ENCODE measurements at places on chromosomes 6 and 20. TPM values are rescaled to one million over a fixed set of nuclear protein-coding genes. Genes with fewer than 3 reads are reported as not detected.

Gene LZTS3
- 17.2 TPM for total RNA-seq

Gene RSPO4
- total RNA-seq = 2.4 TPM

Gene ADGB
- 0.31 TPM for total RNA-seq

Gene SLC17A3
- not detected for total RNA-seq

Gene SIRPB1
- 0.95 TPM for total RNA-seq

Gene ZBP1
- total RNA-seq = not detected

DNA sequence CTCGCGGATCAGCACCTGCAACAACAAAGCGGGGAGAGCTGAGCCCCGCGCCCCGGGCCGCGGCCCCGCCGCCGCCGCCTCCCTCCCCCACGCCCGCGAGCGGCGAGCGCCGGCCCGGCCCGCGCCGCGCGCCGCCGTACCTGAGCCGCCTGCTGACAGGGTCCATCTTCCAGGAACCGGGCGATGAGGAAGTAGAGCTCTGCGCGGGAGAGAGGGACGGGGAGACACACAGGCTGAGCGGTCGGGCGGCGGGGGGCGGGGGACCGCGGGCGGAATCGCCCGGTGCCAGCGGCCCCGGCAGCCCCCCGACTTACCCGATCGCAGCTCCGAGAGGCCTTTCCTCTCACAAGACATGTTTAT is 359 bp downstream of the PHIP start:
- peaks cover 4% of the 10 kb centered on the region for H3K27me3 ChIP-seq
- H3K4me1 ChIP-seq = peaks cover 32% of the 10 kb centered on the region
- H3K27ac ChIP-seq = peak overlapping the region; percentile 99

DNA sequence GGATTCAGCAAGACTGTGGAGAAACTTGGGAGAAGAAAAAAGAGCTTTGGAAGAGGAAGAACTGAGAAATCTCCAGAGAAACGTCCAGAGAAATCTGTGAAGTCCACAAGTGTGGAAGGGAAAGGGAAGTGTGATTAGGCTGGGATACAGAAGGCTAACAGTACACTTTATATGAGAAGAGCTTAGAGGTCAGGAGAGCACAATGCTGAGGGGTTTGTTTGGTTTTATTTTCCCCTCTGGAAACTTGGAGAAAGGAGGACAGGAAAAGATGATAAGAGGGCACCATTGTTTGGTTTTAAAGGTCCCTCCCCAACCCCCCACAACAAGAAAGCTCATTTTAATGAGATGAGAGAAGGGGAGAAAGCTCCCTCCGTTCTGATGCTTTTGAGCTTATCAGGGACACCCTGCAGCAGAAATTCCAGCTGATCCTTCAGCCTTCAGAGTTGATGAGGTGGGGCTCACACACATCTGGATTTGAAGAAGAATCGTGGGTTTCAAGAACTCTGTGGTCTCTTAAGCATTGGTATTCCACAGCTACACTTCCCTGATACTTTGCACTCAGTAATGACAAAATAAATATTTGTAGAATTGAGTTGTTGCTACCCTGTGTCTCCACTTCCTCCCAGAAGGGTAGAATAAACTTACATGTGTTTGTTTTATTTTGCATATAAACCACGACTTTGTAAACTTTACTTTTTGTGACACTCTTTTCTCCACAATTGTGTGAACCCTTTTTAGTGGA is 1.9 kb downstream of the NT5E start:
- no peak overlapping the region for H3K27ac ChIP-seq
- peaks cover 79% of the 10 kb centered on the region for H3K27me3 ChIP-seq
- peak overlapping the region; percentile 49 for H3K4me3 ChIP-seq
- DNase-seq = no peak
- peaks cover 11% of the 10 kb centered on the region for H3K4me1 ChIP-seq
- H3K36me3 ChIP-seq = no peaks in the 10 kb centered on the region

GRCh38 chr6:129498950-129499842 is 210.8 kb downstream of the ARHGAP18 start:
- no peak overlapping the region for H3K4me3 ChIP-seq
- peak overlapping the region; percentile 7 for H3K27ac ChIP-seq
- no peak for DNase-seq
- peaks cover 3% of the 10 kb centered on the region for H3K27me3 ChIP-seq
- H3K36me3 ChIP-seq = no peaks in the 10 kb centered on the region
- peaks cover 32% of the 10 kb centered on the region for H3K4me1 ChIP-seq

- H3K27me3 ChIP-seq = no peaks in the 10 kb centered on the region
- no peaks in the 10 kb centered on the region for H3K36me3 ChIP-seq
- H3K27ac ChIP-seq = no peak overlapping the region
- no peak for DNase-seq
- peaks cover 22% of the 10 kb centered on the region for H3K4me1 ChIP-seq
Measured at GRCh38 chr6:156281266-156281665, 495.9 kb upstream of the ARID1B start.

GRCh38 chr6:87706187-87706966 is 4.3 kb upstream of the AKIRIN2 start:
- no peak overlapping the region for H3K4me3 ChIP-seq
- H3K4me1 ChIP-seq = peaks cover 7% of the 10 kb centered on the region
- no peaks in the 10 kb centered on the region for H3K27me3 ChIP-seq
- H3K27ac ChIP-seq = no peak overlapping the region

GRCh38 chr6:85166114-85166741 is 283.7 kb upstream of the NT5E start:
- H3K27ac ChIP-seq = no peak overlapping the region
- H3K36me3 ChIP-seq = no peaks in the 10 kb centered on the region
- no peaks in the 10 kb centered on the region for H3K27me3 ChIP-seq
- H3K4me3 ChIP-seq = no peak overlapping the region
- H3K4me1 ChIP-seq = no peaks in the 10 kb centered on the region
- no peak for DNase-seq

DNA sequence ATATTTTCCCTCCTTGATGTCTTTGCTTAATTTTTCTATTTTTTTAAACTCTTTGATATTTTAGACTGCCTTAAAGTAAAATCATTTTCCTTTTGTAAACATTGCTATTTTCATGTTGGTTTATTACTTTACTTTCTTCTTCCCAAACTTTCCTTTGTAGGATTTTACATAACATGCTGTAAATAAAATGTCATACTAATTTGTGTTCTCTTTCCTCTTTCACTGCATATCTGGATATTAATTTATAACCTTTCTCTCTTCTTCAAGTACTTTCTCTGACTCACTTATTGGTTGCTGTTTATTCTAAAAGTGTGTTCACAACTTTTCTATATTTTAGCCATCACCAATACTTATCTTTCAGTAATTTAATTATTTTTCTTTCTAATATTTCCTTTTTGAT is 9.3 kb upstream of the POM121L2 start:
- H3K36me3 ChIP-seq = no peaks in the 10 kb centered on the region
- no peak overlapping the region for H3K4me3 ChIP-seq
- no peaks in the 10 kb centered on the region for H3K4me1 ChIP-seq
- peaks cover 28% of the 10 kb centered on the region for H3K27me3 ChIP-seq
- no peak for DNase-seq

GRCh38 chr20:7858734-7859250 is 81.5 kb downstream of the HAO1 start:
- H3K4me1 ChIP-seq = peaks cover 9% of the 10 kb centered on the region
- no peak for DNase-seq
- H3K27ac ChIP-seq = no peak overlapping the region
- no peak overlapping the region for H3K4me3 ChIP-seq
- H3K27me3 ChIP-seq = peaks cover 8% of the 10 kb centered on the region
- H3K36me3 ChIP-seq = no peaks in the 10 kb centered on the region

DNA sequence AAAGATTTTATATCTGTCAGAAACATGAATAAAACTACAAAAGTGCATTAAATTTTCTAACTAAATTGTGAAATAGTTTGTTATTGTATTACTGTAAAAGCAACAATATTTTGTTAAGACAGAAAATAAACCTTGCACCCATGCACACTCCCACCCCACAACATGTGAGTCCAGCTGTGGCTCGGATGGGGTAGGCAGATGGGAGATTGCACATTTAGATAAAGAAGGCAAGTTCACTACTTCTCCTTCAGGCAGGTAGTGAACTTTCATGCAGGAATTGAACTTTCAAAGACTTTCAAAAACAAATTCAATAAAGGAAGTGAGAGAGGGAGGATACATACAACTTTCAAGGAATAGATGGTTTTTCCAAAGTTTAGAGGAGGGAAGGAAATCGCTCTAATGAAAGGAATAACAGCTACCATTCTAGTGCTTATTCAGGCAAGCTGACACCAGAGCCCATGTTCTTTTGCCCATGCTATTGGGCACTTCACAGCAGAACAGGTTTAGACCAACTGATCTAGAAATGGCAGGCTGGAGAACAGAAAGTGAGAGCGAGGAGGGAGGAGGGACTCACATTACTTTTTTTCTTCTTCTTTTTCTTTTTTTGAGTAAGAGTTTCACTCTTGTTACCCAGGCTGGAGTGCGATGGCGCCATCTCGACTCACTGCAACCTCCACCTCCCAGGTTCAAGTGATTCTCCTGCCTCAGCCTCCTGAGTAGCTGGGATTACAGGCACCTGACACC is 28.5 kb downstream of the SF3B5 start:
- DNase-seq = no peak
- no peak overlapping the region for H3K27ac ChIP-seq
- peaks cover 78% of the 10 kb centered on the region for H3K27me3 ChIP-seq
- H3K36me3 ChIP-seq = no peaks in the 10 kb centered on the region
- peaks cover 13% of the 10 kb centered on the region for H3K4me1 ChIP-seq
- H3K4me3 ChIP-seq = no peak overlapping the region

GRCh38 chr6:11538819-11539468 is 1.4 kb downstream of the TMEM170B start:
- no peaks in the 10 kb centered on the region for H3K4me1 ChIP-seq
- H3K27ac ChIP-seq = peak overlapping the region; percentile 69
- H3K36me3 ChIP-seq = no peaks in the 10 kb centered on the region
- H3K4me3 ChIP-seq = peak overlapping the region; percentile 83

DNA sequence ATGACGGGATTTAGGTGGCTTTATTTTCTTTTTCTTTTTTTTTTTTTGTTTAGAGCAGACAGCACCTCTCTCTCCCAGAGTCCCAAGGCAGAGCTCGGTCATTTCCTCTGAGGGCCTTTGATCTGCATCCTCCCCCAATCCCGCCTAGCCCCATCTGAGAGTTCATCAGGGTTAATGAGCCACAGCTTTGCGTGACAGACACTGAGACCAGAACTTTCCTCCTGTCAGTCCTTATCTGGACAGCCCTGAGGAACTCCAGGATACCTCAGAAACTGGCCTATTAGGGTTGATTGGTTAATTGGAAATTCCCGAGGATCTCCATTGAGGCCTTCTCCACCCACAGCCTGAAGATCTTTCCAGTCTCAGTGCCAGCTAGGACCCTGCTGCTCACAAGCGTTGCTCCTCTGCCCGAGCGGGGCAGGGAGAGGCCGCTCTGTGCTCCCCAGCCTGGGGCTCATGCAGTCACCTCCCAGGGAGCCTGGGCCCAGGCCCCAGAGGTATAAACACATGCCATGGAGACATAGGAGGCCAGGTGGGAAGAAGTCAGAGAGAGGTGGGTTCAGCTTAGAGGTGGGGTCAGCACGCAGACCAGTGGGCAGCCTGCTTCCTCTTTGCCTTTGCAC is 1.4 kb upstream of the LRRN4 start:
- no peak for DNase-seq
- peaks cover 41% of the 10 kb centered on the region for H3K27me3 ChIP-seq
- H3K4me3 ChIP-seq = no peak overlapping the region
- H3K36me3 ChIP-seq = no peaks in the 10 kb centered on the region

GRCh38 chr20:14918976-14919375 is 581.6 kb upstream of the FLRT3 start:
- DNase-seq = no peak
- H3K27ac ChIP-seq = peak overlapping the region; percentile 74
- no peaks in the 10 kb centered on the region for H3K36me3 ChIP-seq
- peaks cover 55% of the 10 kb centered on the region for H3K4me1 ChIP-seq

DNA sequence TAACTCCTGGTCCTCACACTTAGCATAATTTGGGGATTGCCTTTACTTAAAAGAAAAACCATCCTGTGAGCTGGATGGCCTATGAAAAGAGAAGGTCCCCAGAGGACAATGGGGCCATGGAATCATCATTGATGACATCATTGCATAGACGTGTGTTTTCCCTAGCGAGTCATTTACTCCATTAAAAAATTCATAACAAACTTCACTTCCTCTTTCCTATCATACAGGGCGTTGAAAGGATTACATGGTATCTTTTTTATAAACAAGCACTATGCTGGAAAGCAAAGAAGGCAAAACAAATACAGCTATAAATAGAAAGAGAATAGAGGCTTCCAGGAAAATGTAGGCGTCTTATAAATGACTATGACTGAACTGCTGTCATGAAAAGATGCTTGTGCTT is 11.3 kb upstream of the COL12A1 start:
- H3K27ac ChIP-seq = no peak overlapping the region
- DNase-seq = no peak
- no peak overlapping the region for H3K4me3 ChIP-seq
- peaks cover 13% of the 10 kb centered on the region for H3K27me3 ChIP-seq
- H3K4me1 ChIP-seq = no peaks in the 10 kb centered on the region
- H3K36me3 ChIP-seq = no peaks in the 10 kb centered on the region

GRCh38 chr6:28489366-28490204 is 26.0 kb downstream of the GPX6 start:
- peak overlapping the region; percentile 97 for H3K27ac ChIP-seq
- peaks cover 14% of the 10 kb centered on the region for H3K27me3 ChIP-seq
- H3K4me1 ChIP-seq = peaks cover 19% of the 10 kb centered on the region
- no peaks in the 10 kb centered on the region for H3K36me3 ChIP-seq
- H3K4me3 ChIP-seq = peak overlapping the region; percentile 92

- H3K27ac ChIP-seq = peak overlapping the region; percentile 95
- DNase-seq = no peak
- H3K27me3 ChIP-seq = no peaks in the 10 kb centered on the region
- H3K4me1 ChIP-seq = peaks cover 55% of the 10 kb centered on the region
- H3K4me3 ChIP-seq = peak overlapping the region; percentile 52
Measured at GRCh38 chr20:31568041-31568731, 36.9 kb upstream of the ID1 start.

GRCh38 chr6:105606831-105607463 is 204.1 kb upstream of the PREP start:
- no peak for DNase-seq
- peaks cover 39% of the 10 kb centered on the region for H3K4me1 ChIP-seq
- no peaks in the 10 kb centered on the region for H3K27me3 ChIP-seq
- no peak overlapping the region for H3K4me3 ChIP-seq
- peak overlapping the region; percentile 70 for H3K27ac ChIP-seq
- no peaks in the 10 kb centered on the region for H3K36me3 ChIP-seq

GRCh38 chr20:22716821-22717351 is 132.5 kb upstream of the FOXA2 start:
- H3K36me3 ChIP-seq = no peaks in the 10 kb centered on the region
- no peak overlapping the region for H3K4me3 ChIP-seq

- no peak overlapping the region for H3K4me3 ChIP-seq
- peaks cover 29% of the 10 kb centered on the region for H3K27me3 ChIP-seq
- DNase-seq = no peak
- H3K4me1 ChIP-seq = peaks cover 8% of the 10 kb centered on the region
- no peaks in the 10 kb centered on the region for H3K36me3 ChIP-seq
Measured at GRCh38 chr6:166716910-166717617, 90.0 kb upstream of the RPS6KA2 start.
